ENCODE measurements at places on chromosomes 11 and 22. TPM values are rescaled to one million over a fixed set of nuclear protein-coding genes. Genes with fewer than 3 reads are reported as not detected.

The IL10RA gene
- not detected for total RNA-seq

The ANO1 gene
- not detected for total RNA-seq

The DLAT gene
- 60.6 TPM for total RNA-seq

The FREY1 gene
- total RNA-seq, result 0.34 TPM

The OR5P2 gene
- not detected for total RNA-seq
